ENCODE measurements at places on chromosomes 7 and 10.

DNA sequence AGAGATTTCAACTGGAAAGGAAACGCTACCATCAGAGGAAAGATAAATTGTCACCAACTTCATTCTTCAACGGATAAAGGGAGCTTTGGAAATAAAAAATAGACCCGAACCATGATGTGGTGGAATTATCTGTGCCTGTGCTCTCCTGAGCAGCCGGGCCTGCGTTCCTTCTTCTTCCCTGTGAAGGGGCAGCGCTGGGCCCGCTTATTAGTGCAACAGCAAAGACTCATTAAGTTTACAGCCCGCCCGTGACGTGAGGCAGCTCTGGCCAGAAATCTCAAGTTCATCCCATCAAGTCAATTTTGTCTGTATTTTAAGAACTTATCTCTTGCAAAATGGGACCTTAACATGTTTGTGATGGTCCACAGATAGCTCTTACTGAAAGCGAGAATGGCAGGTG lies 193.7 kb downstream of the ADARB2 start:
- DNase-seq, result no peak

DNA sequence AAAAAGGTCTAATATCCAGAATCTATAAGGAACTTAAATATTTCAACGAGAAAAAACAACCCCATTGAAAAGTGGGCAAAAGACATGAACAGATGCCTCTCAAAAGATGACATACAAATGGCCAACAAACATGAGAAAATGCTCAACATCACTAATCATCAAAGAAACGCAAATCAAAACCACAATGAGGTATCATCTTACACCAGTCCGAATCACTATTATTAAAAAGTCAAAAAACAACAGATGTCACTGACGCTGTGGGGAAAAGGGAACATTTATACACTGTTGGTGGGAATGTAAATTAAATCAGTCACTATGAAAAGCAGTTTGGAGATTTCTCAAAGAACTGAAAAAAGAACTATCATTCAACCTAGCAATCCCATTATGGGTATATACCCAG lies 6.0 kb downstream of the VWDE start:
- DNase-seq, result no peak

- no peak for DNase-seq
Observed at GRCh38 chr7:132652507-132652906, 76.2 kb upstream of the PLXNA4 start.

- no peak for DNase-seq
Observed at GRCh38 chr7:37441386-37441760, 7.3 kb downstream of the ELMO1 start.

DNA sequence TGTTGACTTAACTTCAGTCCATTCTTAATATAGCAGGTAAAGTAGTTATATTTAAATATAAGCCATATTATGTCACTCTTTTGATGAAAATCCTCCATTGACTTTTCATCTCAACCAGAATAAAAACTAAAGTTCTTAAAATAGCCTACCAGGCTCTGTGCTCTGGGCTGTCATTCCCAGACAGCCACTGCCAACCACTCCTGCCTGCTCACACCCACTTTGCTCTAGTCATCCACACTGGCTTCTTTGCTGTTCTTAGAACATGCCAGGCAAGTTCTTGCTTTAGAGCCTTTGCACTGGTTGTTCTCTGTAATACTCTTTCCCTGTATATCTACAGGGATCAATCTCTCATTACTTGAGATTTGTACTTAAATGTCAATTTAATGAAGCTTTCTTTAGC lies 80.6 kb downstream of the ZEB1 start:
- no peak for DNase-seq

DNA sequence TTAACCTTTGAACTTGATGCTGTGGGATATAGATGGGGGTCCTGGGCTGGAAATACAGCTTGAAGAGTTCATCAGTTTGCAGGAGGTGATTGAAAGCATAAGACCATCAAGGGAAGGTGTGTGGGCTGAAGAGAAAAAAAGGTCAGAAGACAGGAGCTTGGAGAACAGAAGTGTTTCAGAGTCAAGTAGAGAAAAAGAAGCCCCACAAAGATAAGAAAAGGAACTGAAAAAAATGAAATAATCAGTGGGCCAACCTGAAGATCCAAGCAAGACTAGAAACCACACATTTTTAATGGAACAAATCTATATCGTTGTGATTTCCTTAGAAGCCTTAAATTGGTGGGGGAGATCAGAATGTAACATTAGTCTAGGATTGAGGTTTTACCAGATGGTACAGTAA lies 22.5 kb downstream of the ZEB1 start:
- no peak for DNase-seq

DNA sequence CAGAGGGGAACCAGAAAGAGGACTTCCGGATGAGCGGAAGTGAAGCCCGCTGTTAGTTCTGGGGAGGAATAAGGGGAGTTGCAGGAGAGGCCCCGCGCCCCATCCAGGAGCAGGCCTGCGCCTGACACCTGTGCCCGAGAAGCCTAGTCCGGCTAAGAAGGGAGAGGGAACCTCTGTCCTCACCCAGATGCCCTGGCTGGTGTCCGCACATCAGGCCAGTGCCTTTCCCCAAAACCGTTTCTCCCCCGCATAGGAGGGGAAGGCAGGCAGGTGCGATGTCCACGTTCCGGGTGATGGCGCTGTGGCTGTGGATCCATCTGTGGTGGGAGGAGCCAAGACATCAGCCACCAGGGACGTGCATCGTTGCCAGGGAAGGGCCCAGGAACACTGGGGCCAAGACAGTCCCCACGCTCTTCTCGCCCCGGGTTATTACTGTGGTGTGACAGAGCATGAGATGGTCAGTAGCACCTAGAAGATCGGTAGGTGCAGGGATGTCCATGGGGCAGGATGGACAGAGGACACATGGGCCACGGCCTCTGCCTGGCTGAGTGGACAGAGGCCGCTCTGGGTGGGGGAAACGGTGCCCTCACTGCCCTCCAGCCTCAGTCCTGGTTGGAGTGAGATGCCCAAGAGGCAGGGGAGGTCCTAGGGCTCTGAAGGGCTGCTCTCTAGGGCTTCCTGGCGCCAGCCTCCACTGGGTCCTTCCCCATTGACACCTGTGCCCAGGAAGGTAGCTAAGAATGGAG lies 262.7 kb downstream of the CELF2 start:
- no peak for DNase-seq

GRCh38 chr10:110725801-110726630 lies 81.9 kb downstream of the RBM20 start:
- no peak for DNase-seq

DNA sequence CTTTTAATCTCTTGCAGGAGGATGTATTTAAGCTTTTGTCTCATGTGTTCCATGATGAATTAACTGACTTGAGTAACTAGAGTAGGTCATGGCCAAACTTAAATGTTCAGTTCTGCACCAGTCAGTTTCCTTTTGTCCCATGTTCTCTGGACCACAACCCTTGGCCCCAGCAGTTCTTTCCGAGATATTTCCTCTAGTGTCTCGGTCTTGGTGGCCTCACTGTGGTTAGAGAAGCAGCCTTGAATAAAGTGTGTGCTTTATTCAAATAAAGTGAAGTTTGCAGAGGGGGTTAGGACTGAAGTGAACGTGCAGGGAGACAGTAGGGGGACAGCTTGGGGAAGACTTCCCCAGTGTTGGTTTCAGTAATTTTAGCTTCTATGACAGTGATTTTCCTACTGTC lies 9.3 kb downstream of the ZNF212 start:
- no peak for DNase-seq

GRCh38 chr10:81428456-81429134 lies 446.4 kb upstream of the NRG3 start:
- no peak for DNase-seq

DNA sequence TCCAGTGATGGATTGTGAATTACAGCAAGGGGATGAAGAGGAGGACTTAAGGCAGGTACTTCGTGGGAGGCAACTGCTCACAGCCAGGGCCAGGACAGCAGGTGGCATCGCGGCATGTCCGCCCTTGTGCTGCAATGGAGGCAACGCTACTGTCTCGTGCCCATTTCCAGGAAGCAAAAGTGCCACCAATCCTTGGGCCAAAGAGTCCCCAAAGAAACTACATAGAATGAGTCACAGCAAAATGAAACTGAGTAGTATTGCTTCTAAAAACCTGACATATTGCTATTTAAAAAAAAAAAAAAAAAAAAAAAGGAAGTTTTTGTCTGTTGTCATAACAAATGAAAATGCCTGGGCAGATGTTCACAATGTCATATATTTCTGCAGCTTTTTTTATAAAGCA lies 46.6 kb downstream of the RSU1 start:
- DNase-seq, result no peak

GRCh38 chr7:69373171-69374043 lies 224.9 kb upstream of the AUTS2 start:
- DNase-seq, result no peak

DNA sequence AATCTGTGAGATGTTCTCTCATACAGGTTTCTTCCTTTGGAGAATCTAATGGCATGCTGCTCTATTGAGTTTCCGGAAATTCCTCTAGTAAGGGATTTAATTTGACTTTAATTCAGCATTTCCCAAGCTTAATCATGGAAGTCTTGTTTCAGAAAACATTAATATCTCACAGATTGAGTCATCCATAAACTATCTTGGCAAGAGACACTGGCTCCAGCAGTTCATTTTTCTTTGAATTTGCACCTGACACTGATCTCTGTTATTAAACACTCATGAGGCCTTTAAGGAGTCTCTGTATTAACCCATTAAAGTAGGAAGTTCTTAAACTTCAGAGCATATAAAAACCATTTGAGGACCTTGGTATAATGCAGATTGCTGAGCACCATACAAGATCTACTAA lies 3.6 kb upstream of the ITGB8 start:
- no peak for DNase-seq

GRCh38 chr10:12539350-12540164 lies 190.2 kb downstream of the CAMK1D start:
- no peak for DNase-seq

DNA sequence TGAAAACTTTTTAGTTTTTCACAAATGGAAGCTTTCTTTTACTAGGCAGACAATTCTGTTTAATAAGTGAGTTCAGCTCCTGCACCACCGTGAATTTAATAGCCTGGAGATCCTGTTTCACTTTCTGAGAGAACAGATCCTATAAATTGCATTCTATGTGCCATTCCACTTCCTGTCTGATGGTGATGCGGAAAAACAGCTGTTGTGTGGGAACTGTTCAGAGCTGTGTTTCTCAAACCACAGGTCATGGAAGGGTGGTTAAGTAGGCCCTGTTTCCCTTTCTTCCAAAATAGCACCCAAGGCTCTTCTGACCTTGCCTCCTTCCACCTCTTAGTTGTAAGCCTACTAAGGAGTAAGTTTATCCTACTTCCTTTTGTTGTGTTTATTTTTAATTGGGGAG lies 97.2 kb upstream of the DKK1 start:
- no peak for DNase-seq

GRCh38 chr7:1959305-1959704 lies 273.4 kb downstream of the MAD1L1 start:
- no peak for DNase-seq

- no peak for DNase-seq
Observed at GRCh38 chr10:23742368-23742767, 303.5 kb downstream of the OTUD1 start.

DNA sequence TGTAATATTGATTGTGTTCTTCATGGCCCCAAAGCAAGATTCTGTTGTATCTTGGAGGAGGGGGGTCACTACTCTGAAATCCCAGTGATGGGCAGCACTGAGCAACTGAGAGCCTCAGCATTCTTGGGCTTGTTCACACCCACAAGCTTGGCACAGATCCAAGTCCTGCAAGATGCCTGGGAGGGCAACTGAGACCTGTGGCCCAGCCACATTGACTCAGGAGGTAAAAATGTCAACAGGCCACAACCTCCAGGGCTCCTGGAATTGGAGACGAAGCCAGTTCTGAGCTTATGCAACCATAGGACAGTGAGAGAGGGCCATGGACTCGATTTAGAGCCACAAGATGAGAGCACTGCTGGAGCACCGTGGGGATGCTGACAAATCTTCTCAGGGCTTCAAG lies 3.1 kb upstream of the DOCK1 start:
- DNase-seq, result peak; percentile 47

DNA sequence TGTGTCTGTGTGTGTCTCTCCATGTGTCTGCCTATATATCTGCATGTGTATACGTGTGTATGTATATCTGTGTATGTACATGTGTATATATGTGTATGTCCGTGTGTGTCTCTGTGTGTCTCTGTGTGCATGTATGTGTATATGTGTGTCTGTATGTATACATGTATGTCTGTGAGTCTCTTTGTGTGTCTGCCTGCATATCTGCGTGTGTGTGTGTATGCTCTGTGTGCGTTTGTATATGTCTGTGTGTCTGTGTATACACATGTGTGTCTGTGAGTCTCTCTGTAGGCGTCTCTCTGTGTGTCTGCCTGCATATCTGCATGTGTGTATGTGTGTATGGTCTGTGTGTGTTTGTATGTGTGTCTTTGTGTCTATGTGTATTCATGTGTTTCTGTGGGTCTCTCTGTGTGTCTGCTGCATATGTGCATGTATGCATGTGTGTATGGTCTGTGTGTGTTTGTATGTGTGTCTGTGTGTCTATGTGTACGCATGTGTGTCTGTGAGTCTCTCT lies 23.7 kb upstream of the KLF6 start:
- no peak for DNase-seq

DNA sequence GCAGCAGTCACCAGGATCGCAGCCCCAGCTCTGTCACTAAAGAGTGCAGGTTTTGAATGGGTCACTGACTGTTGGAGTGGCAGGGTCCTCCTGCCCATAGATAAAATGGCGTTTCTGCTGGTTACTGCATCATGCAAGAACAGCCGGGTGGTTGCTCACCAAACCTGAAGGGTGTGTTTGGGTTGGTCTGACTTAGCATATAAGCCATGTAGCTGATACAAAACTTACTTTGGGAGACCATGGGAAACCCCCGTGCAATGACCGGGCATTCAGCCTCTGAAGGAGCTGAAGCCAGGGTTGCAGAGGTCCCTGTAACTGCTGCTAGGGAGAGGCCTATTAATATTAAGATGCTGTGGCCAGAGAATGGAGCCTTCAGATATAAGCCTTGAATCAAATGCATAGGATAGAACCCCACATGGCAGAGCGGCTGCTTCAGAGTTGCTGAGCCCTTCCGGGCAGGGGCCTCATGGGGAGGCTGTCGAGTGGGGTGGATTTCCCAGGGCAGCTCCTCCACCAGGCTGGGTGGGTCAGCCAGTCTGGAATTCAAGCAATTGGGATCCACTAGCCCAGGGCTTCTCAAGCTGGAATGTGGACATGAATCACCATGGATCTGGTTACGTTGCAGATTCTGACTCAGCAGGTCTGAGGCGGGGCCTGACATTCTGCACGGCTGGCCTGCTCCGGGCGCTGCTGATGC lies 70.9 kb upstream of the CTBP2 start:
- peak; percentile 96 for DNase-seq

DNA sequence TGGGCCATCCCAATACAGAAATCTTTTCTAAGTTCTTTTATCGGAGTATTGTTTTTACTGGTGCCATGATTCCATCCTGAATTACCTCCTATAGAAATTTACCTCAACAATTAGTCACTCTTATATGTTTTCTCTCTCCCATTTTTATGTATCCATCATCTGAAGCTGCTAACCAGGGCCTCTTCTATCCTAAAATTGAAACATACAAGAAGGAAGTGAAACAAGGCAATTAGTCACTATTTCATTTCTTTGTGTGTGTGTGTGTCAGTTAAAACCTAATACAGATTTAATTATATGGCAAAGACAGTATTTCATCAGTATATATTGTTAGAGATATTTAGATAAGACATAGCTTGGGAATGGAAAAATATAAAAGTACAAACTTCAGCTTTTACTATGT lies 148.4 kb upstream of the AHR start:
- no peak for DNase-seq

- no peak for DNase-seq
Observed at GRCh38 chr10:11830836-11831519, 7.8 kb downstream of the PROSER2 start.

GRCh38 chr10:8054494-8055407 lies at the start of gene GATA3:
TSS of gene GATA3 (plus strand) at chr10:8054688. CDS start at chr10:8055656, 968 bp downstream.
- DNase-seq, result peak; percentile 88

GRCh38 chr7:94512735-94513564 lies 3.3 kb downstream of the CASD1 start:
- no peak for DNase-seq

- DNase-seq, result no peak
Observed at GRCh38 chr7:126760914-126761577, 491.7 kb downstream of the GRM8 start.
